ENCODE measurements at places on chromosomes 6 and 20.

- DNase-seq: no peak
Observed at GRCh38 chr6:67689329-67689728, 945.8 kb upstream of the ADGRB3 start.

- DNase-seq: no peak
Observed at GRCh38 chr6:18048953-18049630, 61.7 kb upstream of the KIF13A start.

DNA sequence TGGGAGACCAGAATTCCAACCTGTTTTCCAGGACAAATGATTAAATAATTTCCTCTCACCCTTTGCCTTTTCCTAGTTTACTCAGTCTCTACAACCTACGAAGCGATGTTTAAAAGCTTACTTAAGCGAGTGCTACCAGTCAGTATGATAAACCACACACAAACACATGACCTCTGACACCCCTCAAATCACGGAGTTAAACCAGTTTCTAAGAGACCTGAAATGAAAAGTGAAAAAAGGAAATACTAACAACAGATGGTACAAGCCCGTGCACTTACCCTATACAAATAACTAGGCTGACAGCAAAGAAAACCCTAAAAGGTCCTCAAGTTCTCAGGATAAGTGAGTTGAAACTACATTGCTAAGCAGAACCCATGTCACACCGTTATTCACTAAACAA, 7.7 kb downstream of the TNFRSF21 start:
- no peak for DNase-seq

DNA sequence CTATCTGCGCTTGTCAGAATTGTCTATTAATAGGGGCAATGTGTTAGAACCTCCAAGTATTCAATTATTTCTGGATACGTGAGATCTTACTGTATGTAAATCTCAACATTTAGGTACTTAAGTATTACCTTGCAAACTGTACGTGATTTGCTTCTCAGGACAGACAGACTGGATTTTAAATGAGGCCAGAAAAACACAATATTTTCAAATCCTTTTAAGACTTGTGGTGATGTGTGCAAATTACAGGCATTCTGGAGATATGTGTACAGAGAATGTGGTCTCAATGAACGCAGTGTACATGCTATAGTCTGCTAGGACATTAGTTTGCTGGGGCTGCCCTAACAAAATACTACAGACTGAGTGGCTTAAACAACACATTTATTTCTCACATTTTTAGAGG, 16.9 kb downstream of the CCR6 start:
- no peak for DNase-seq
